NB4 (cell line): ENCODE measurements at places on chromosomes 13 and 19.

DNA sequence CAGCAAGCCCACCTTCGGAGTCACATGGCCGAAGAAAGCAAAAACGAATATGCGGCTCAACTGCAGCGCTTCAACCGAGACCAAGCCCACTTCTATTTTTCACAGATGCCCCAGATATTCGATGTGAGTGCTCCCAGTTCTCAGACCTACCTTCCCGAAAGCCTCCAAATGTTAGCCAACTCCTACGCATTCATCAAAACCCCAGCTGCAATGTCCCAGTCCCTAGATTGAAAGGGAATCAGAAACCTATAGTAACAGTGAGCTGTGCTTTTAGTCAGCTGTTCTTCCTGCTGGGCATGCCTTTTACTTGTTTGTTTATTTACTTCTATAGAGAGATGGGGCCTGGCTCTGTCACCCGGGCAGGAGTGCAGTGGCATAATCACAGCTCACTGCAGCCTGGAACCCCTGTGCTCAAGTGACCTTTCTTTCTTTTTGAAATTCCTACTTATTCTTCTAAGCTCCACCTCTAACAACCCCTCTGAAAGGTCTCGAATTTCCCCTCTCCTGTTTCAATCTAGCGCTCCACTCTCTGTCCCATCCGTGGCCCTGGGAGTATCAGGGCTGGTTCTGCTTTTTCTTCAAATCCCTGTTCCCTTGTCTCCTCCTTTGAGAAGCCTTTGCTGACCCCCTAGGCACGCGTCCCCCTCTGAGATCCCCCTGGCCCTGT, 4.4 kb downstream of the TRIP10 start:
- no peak for DNase-seq

GRCh38 chr13:63011996-63012395, 1596.3 kb upstream of the PCDH20 start:
- no peak for DNase-seq

DNA sequence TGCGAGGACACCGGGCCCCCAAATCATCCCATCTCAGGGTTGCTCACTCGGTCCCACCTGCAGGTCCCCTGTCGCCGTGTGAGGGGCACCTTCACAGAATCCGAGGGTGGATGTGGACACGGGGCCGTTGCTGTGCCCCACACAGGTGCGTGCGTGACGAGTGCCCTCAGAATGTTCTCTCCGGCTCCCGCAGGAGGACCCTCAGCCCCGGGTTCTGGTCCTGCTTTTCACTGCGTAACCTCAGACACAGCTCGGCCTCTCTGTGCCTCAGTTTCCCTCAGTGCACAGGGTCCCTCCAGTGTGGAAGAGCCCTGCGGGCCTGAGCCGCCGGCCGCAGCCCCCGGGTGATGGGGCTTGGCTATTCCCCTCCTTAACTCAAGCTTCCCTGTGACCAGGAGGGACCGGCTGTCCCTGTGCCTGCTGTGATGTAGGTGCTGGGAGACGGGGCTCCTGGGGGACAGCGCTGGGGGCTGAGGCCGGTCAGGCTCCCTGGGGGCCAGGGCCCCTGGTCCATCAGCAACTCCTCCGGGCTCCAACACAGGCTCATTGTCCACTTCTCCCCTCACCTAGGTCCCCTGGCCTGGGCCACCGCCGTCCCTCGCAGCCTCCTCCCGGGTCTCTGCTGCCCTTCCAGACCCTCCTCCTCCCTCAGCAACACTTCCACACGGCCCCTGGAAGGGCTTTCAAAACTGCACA, 4.8 kb downstream of the SHC2 start:
- DNase-seq, result no peak

DNA sequence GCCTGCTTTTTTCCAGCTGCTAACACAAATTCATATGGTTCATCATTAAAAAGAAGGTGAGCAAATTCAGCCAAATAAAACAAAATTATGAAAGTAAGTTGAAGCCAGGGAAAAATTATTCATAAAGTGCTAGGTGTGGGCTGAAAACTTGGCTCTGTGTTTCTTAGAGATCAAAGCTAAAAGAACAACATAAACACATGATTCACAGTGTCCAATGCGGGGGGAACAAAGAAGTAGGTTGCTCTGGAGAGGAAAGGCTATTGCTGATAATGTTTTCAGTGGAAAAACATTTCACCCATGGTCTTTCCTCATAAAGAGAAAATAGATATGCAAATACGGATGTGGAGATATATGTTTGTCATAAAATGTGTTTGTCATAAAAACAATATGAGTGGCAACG, 1691.5 kb upstream of the SLC10A2 start:
- DNase-seq, result no peak

- DNase-seq, result no peak
These were observed 518.2 kb upstream of the HTR2A start for GRCh38 chr13:47415048-47415447.

DNA sequence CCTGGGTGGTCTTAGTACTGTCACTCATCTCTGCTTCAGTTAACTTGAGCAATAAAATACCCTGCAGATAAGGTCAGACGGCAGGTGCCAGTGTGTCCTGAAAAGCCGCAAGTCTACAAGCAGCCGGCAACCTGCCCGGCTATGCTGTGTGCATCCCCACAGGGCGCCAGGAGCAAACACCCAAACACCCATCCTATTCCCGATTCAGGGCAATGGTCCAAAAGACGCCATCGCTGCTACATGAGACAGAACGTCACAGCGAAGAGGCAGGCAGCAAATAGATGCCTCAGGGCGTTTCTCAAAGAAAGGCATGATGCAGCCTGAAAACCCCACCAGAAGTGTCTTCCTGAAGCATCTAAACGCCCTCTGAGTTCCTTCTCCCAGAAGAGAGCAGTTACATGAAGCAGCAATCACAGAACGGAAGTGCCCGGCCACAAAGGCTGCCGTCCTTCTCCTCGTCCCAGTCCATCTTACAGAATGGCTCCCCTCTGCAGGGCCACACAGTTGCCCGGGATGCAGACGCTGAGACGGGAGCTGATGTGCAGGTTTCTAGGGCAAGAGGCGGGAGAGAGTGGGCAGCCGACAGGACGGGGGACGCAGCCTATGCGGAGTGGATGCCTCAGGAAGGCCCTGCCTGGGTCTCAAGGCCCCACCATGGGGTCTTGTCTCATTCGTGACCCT, 35.1 kb downstream of the RASA3 start:
- DNase-seq, result no peak

DNA sequence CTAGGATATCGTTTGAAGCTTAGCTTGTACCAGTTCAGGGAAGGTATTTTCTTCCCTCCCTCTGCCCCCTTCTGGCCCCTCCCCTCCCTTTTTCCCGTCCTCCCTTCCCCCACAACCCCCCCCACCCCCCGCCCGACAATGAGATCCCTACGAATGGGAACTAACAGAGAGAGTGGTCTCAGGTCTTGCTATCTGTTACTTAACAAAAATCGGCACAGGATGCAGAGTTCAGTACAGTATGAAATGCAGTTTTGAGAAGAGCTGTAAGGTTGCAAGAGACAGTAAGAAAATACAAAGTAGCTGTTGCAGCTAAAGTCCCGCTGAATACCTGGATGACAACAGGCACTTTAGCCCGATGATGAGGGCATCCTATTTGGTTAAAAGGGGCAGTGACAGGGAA, 3.1 kb upstream of the DACH1 start:
- DNase-seq, result no peak

DNA sequence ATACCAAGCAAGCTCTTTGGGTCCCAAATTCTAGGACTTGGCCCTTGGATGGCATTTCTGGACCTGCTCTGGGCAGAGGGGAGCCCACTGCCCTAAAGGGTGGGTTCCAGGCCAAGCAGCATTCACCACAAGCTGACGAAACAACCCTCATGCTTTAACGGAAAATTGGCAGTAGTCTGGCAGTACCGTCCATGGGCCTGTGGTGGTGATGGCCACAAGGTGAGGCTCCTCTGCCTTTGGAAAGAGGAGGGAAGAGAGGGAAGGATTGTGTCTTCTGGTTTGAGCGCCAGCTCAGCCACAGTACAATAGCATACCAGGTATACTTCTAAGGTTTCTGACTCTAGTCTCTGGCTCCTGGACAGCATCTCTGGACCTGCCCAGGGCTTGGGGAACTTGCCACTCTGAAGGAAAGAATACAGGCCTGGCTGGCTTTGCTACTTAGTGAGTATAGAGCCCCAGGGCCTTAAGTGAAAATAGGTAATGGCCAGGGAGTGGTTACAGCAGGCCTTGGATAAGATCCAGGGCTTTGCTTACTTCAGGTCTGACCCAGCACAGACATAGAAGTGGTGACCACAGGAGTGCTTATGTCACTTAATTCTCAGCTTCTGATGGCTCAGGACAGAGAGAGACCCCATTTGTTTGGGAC, 595.5 kb downstream of the LMO7 start:
- no peak for DNase-seq

DNA sequence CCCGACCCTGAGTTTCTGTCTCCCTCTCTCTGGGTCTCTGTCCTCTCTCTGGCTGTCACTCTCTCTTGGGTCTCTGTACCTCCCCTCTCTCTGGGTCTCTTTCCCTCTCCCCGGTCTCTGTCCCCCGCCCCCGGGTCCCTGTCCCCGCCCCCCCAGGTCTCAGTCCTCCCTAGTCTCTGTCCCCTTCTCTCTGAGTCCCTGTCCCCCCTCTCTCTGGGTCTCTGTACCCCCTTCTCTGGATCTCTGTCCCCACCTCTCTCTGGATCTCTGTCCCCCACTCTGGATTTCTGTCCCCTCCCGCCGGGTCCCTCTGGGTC, 2.3 kb upstream of the FTL start:
- DNase-seq, result no peak

GRCh38 chr19:48342841-48343540, 17.6 kb downstream of the EMP3 start:
- DNase-seq, result peak; percentile 95
